GM03348 (cell line): ENCODE measurements at places on chromosomes 5 and 9.

- no peak for DNase-seq
Observed at GRCh38 chr9:95584176-95584575, 67.4 kb upstream of the PTCH1 start.

GRCh38 chr9:110021891-110022290, 186.1 kb downstream of the C9orf152 start:
- DNase-seq, result no peak

DNA sequence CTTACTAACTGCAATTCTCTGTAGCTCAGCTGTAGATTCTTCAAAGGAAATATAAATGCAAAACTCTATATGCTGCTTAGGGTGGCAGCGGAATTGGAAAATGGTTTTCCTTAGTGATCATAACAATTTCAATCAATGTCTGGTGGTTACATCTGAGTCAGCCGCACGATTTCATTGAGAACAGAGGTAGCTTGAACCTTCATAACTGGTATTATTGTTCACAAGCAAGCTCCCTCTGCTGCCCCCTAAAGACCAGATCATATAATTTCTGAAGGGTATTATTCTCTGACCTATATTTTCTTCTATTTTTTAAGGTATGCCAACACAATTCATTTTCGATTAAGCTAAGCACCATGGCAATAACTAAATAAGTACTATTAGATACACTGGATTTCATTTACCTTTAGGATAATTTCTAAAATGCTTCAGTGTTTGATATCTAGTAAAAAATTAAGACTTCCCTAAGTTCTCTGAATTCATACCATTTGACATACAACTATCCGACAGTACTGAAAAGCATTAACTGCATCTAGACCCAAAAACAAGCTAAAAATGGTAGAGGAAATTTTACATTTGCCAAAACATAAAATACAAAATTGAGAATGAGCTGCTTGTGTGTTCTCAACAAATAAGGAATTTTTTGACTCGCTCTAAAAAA, 181.1 kb upstream of the SPEF2 start:
- DNase-seq, result peak; percentile 46

- DNase-seq, result peak; percentile 52
Observed at GRCh38 chr9:123400926-123401503, 45.0 kb downstream of the CRB2 start.

GRCh38 chr5:133048993-133049725, 2.7 kb upstream of the HSPA4 start:
- DNase-seq, result no peak

DNA sequence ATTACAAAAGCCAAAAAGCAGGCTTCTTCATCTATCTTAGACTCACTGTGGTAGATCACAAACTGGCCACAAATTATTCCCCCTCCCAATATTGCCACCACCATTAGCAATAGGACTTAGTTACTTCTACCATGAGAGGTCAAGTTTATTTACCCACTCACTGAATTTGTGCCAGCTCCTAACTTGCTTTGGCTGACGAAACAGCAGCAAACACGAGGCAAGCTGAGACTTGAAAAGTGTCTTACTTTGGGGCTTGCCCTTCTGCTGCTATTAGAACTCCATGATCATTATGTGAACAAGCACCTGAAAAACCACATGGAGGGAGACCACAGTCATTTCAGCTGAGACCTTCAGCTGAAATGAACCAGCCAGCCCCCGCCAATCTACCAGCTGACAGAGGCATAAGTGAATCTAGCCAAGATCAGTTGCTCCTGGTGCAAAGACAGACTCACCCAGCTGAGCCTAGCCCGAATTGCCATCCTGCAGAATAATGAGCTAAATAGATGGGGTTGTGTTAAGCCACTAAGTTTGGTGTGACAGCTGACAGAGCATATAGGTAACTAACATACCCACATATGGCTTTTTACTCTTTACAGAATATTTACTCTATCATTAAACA, 5.7 kb downstream of the WDR41 start:
- no peak for DNase-seq
